T-helper 1 cell (primary cell): ENCODE measurements at places on chromosomes 4 and X.

GRCh38 chrX:15864629-15865028, 10.0 kb upstream of the AP1S2 start:
- DNase-seq = no peak

DNA sequence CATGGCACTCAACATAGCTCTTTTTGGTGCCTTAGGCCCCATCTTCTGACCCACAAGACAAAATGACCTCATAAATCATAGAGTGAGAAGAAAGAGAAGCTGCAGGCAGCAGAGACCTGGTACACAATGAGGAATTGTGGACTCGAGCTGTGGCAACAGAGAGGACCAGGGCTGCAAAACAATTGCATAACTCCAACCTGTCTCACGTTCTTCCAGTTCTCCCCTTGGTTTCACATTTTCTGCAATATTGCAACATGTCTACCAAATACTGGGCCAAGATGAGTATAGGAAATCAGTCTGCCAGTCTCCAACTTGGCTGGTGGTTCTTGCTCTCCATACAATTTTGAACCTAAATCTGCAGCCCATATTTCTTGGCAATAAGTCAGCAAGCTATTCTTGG, 105.3 kb downstream of the KDR start:
- DNase-seq = no peak

DNA sequence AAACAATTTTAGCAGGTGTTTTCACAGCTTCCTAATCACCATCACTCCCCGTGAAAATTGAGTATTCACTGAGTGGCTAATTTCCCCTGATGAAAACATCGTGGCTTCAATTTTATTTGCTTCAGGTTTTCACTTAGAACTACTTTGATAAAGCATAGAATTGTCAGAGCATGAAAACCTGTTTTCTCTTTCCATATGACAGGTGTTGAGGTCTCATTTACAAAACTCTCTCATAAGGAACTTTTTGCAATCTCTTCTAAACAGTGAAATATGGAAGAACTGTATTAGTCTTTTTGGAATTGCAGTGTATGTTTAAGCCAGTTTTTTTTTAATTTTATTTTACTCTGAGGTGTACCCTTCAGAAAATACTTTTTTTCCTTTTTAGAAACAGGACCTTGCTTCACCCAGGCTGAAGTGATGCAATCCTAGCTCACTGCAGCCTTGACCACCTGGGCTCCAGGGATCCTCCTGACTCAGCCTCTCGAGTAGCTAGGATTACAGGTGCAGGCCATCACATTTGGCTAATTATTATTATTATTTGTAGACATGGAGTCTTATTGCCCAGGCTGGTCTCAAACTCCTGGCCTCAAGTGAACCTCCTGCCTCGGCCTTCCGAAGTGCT, 111.2 kb upstream of the RAPGEF2 start:
- DNase-seq = no peak

- DNase-seq = no peak
These were observed 33.4 kb downstream of the GRXCR1 start for GRCh38 chr4:42925921-42926320.

DNA sequence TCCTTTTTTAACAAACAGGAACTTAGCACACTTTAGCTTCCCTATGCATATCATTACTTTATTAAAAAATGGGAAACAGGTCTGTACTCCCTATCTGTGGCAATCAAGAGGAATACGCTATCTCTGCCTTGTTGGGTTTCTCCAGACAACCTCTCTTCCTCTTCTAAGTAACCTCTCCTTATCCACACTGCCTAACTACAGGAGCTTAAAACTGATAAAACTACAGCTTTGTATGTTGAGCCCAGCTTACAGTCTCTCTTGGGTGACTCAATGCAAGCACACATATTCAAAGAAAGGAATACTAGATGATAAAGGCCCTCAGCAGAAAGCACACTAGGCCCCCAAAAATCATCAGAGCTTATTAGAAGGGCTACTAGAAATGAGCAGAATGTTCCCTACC, 8.9 kb downstream of the NUP62CL start:
- DNase-seq = no peak

GRCh38 chr4:120718979-120719566, 203.5 kb downstream of the PRDM5 start:
- DNase-seq = no peak

DNA sequence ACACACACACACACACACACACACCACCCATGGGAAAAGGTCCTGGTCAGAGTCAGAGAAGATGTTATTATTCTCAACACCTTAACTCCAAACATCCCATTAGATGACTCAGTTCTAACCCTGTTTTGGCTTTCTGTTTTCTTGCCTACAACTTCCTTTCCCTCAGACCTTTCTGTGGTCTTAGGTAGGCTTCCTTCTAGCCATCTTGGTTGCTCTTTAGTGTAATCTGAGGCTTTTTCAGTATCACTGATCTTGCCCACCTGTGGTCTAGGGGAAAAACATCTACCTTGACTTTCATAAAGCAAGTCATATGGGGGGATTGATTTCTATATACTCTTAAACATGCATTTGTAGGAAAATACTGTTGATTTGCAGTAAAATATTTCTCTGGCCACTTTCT, 56.9 kb downstream of the ATG4A start:
- peak; percentile 25 for DNase-seq

DNA sequence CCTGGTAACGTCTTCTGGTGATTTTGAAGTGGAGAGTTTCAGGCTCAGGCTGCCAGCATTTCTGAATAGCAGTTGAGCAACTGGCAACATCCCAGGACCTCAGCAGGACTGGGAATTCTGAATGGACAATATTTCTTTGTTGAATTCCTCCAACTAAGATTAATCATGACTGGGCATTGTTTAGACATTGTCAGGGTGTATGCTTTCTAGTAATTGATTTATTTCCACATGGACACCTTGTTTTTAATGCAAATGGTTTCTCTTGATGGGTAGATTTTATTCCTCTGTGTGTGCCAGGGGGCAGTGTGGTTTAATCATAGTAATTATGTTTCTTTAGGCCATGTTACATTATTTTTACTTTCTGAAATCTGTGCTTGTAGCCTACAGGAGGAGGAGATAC, 1004.7 kb upstream of the LCORL start:
- DNase-seq = no peak

GRCh38 chrX:28576117-28576516, 11.1 kb upstream of the IL1RAPL1 start:
- DNase-seq = no peak

- no peak for DNase-seq
These were observed 55.4 kb upstream of the LHFPL1 start for GRCh38 chrX:112735147-112735546.

DNA sequence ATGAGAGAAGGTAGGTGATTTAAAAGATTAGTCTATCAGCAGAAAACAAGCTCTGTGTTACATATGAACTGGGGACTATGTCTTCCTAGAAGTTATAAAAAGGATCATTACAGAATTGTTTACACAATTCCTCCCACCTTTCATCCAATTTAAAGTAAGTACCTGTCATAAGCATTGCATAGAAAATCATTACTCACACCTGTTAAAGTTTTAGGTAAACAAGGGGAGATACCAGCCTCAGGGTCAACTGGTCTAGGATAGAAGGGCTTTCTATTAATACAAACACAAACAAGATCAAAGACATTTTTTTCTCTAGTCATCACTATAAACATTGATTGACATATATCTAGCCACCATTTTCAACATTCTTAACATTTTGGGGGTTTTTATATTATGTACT, 333.9 kb downstream of the ARHGAP24 start:
- DNase-seq = no peak

GRCh38 chrX:30156009-30156408, 59.4 kb upstream of the MAGEB2 start:
- DNase-seq = no peak

GRCh38 chr4:186882293-186882692, 158.6 kb upstream of the FAT1 start:
- DNase-seq = no peak

- no peak for DNase-seq
These were observed 38.0 kb downstream of the CTBP1 start for GRCh38 chr4:1210971-1211370.

DNA sequence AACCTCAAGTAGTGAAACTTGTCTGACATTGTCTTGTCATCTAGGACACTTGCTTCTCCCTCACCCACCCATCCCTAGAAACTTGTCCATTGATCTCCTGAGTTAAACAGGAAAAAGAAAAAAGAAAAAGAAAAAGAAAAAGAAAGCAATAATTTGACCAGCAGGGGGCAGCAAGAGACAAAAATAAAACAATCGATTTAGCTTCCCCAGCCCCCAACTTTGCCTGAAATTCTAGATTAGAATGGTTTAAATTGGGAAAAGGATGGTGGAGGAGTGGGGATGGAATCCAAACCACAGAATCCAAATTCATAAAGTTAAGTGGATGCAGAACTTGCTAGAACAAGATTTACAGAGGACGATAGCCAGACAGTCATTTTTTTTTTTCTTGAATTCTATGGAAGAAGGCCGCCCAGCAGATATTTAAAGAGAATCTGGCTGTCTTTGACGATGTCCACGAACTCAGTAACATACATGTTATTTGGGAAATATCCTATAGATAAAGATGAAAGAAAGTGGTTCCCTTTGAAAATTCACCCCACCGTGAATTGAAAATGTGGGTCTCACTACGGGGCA, 282.9 kb downstream of the USP46 start:
- no peak for DNase-seq

GRCh38 chr4:12458621-12459020, 1025.5 kb downstream of the RAB28 start:
- DNase-seq = no peak

DNA sequence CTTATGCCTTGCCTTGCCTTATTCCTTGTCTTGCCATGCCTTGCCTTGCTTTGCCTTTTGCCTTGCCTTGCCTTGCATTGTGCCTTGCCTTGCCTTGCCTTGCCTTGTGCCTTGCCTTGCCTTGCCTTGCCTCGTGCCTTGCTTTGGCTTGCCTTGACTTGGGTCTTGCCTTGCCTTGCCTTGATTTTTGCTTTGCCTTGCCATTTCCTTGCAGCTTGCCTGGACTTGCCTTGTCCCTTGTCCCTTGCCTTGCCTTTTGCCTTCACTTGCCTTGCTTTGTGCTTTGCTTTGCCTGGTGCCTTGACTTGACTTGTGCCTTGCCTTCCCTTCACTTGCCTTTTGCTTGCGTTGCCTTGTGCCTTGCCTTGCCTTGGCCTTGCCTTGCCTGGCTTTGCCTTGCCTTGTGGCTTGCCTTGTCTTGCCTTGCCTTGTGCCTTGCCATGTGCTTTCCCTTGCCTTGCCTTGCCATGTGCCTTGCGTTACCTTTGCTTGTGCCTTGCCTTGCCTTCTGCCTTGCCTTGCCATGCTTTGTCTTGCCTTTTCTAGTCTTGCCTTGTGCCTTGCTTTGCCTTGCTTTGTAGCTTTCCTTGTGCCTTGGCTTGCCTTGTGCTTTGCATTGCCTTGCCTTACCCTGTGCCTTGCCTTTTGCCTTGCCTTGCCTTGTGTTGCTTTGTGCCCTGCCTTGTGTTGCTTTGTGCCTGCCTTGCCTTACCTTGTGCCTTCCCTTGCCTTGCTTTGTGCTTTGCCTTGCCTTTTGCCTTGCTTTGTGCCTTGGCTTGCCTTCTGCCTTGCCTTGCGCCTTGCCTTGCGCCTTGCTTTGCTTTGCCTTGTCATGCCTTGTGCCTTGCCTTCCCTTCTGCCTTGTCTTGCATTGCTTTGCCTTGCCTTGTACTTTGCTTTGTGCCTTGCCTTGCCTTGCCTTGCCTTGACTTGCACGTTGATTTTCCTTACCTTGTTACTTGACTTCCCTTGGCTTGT, 92.8 kb downstream of the TAB3 start:
- DNase-seq = no peak

DNA sequence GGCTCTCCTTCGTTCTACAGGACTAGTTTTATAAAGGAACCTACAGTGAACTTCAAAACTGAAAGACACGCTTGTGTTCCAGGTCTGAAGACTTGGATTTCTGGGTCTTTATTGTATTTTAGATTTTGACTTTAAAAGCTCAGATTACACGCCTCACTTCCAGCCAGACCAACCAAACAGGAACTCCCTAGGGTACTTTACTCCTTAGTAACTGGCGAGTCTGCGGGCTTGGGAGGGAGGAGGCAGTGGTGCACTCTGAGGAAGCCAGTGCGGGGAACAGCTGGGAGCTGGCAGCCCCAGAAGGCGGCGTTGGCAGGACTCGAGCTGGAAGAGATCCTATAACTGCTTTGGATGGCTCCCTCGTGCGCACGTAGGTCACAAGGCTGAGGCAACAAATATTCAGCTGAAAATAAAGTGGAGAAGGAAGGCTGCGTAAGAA, 391 bp upstream of the PHKA1 start:
- DNase-seq = no peak

GRCh38 chr4:111480510-111480909, 664.7 kb upstream of the FAM241A start:
- no peak for DNase-seq
